CD8-positive, alpha-beta memory T cell (primary cell): ENCODE measurements at places on chromosomes 4 and X.

- DNase-seq: peak; percentile 59
Measured at GRCh38 chr4:112515198-112516065, 548 bp downstream of the NEUROG2 start.

DNA sequence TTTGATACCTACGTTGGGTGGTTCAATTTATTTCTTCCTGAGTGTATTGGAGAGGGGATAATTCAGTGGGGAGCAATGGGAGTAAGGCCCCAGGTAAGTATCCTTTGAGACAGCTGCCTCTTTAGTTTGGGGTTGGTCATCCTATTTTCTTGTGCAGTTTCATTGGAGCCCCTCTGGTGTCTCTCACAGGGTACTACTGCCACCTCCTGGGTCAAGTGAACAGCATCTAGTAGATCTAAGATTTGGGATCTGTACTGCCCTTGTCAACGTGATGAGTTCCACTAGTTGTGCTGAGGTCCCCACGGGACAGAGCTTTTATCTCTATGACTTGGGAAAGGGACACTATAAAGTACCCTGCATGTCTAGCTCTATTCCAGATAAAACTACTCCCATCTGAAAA, 80.6 kb downstream of the PBDC1 start:
- DNase-seq: peak; percentile 55

DNA sequence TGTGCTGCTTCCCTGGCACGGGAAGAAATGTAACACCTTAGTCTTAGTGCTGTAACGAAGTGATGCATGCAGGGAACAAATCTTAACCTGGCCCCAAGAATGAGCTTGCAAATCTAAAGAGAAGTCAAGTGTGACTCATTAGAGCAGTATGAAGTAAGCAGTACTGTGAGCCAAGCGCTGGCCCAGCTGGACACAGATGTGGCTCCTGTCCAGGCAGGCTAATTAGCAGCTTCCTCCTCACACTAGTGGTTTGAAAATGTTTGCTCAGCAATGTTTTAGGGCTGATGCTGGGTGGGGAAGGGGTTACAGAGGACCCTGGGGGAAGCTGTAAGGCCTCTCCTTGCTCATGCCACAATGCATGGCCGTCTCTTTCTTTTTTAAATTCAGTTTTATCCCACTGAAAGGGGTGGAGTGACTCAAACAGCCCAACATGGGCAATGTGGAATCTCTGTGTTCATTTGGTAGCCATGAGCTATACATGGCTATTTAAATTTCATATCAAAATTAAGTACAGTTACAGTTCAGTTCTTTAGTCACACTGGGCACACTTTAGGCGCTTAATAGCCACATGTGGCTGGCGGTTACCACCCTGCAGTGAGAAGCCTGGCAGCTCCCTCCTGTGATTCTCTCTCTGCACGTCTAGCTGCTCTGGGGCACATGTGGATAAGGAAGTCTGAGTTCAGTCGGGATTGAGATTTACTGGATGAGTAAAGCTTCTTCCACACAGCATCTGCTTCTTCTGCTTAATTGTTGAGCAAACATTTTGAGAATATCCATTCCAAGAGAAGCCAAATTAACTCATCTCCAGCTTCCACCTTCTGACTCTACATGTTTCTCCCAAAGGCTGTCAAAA, 48.8 kb downstream of the MAP7D2 start:
- DNase-seq: no peak

DNA sequence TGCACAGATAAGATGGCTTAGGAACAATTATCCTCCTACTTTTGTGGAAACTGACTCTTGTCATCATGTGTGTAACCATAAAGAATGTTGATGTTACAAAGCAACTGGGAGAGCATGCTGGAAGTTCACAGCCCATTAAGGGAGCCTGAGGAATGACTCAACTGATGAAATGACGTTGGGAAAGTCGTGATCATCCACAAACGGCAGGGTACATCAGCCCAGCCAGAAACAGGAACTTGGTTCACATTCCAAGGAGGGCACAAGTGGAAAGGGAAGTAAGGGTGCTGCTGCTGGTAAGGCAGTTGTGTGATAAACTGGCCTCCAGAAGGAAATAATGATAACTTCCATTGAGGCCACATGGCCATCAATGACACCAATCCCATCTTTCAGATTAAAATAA, 6.7 kb downstream of the TEC start:
- no peak for DNase-seq

- no peak for DNase-seq
Measured at GRCh38 chr4:80694171-80694570, 336.3 kb upstream of the BMP3 start.

GRCh38 chrX:10608099-10608498, 12.3 kb downstream of the MID1 start:
- no peak for DNase-seq

DNA sequence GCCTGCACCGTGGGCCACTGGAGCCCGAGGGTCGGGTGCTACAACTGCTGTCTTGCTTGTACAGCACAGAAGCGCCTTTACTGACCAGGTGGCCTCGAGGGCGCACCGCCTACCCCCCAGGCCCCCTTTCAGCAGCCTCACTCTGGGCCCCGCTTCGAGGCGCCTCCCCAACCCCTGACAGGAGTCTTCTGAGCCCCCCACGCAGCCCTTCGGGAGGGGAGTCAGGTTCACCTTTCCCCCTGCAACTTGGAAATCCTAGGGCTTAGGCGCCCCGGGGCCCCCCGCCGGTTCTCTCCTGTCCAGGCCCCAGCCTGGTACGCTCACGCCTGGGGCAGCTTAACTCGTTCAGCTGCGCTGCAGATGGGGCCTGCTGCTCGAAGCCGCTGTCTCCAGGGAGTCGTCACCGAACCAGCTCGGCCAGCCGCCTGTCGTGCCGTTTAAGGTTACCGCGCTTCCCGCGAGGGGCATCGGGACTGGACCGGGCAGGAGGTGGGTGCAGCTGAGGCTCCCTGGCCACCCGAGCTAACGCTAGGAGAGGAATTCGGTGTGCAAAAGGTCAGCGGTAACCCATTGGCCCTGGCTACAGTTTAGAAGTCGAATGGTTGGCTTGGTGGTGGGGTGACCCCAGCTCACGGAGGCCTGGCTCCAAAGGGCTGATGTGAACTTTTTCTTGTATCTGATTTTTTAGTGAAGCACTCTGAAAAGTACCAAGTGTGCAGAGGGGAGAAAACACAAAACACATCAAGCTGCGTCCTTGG, 58.9 kb upstream of the BCOR start:
- DNase-seq: no peak

DNA sequence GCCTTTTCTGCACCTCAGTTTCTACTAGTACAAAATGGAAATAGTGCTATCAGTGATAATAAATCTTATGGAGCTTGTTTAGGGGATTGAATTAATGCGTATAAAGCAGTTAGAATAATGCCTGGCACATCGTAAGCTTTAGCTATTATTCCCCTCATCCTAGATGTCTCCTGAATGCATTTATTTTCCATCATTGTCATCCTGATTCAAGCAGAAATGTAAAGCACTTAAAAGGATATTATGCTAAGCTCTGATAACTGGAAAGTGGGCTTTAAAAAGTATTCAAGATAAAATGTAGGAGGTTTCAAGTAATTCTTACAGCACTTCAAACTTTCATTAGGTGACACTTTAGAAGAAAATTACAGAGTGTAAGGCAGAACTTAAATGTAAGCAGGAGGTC, 178.7 kb downstream of the RBM46 start:
- no peak for DNase-seq

- DNase-seq: no peak
Measured at GRCh38 chr4:110682311-110682710, 59.4 kb upstream of the PITX2 start.

- no peak for DNase-seq
Measured at GRCh38 chr4:45621971-45622370, 501.9 kb downstream of the GABRG1 start.

DNA sequence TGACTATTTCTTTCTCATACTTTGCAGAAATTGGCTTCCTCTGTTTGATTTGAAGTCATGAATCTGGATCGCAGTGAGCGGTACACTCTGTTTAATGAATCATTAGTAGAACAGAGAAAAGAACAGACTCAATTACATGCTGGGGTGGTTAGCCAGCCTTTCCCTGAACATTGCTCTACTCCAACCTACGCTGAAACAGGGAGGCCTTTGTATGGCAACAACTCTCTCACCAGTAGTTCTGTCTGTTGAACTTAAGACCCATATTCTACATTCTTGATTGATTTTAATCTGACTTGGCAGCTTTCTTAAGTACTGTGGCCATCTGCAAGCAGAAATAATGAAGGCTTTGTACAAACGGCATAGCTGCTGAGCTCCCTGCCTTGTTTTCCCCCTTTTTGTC, 19.0 kb upstream of the AP1S2 start:
- no peak for DNase-seq

- DNase-seq: no peak
Measured at GRCh38 chr4:139208404-139208945, 31.5 kb upstream of the ELF2 start.

- no peak for DNase-seq
Measured at GRCh38 chr4:109846395-109847098, 1.4 kb upstream of the LRIT3 start.

GRCh38 chrX:74349387-74349786, 45.4 kb downstream of the ZCCHC13 start:
- no peak for DNase-seq

DNA sequence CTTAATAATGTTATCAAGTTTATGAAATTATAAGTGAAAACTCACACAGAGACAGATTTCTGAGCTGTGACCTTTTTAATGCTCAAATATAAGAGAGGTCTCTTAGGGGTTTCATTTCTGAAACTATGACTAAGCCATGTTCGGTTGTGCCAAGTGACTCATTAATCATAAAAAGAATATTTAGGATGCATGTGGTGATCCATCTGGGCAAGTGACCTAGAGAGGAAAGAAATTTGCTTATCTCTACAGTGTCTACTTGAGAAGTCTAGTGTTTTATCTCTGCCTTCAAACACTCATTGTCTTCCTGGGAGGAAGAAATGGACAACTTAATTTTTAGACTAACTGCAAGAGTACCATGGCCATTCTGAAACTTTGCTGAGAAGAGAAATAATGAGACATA, 545.3 kb upstream of the GRID2 start:
- DNase-seq: no peak

DNA sequence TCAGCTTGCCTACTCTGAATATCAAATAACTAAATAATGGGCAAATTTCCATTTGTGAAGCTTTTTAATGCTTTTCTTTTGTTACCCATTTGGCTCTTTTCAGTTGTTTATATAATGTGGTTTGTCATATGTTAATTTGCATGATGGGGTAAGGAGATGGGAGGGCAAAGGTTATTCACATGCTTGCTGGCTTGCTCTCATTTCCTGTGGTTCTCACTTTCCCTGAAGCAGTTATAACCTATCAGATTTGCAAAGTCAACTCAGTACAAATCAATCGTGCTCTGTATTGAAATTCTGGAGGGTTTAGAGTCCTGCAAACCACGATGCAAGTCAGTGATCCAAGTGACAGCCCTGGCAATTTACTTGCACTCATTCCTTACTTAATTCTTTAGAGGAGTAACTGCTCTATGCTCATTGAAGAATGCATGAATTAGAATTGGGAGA, 711.2 kb downstream of the ADGRL3 start:
- DNase-seq: no peak

DNA sequence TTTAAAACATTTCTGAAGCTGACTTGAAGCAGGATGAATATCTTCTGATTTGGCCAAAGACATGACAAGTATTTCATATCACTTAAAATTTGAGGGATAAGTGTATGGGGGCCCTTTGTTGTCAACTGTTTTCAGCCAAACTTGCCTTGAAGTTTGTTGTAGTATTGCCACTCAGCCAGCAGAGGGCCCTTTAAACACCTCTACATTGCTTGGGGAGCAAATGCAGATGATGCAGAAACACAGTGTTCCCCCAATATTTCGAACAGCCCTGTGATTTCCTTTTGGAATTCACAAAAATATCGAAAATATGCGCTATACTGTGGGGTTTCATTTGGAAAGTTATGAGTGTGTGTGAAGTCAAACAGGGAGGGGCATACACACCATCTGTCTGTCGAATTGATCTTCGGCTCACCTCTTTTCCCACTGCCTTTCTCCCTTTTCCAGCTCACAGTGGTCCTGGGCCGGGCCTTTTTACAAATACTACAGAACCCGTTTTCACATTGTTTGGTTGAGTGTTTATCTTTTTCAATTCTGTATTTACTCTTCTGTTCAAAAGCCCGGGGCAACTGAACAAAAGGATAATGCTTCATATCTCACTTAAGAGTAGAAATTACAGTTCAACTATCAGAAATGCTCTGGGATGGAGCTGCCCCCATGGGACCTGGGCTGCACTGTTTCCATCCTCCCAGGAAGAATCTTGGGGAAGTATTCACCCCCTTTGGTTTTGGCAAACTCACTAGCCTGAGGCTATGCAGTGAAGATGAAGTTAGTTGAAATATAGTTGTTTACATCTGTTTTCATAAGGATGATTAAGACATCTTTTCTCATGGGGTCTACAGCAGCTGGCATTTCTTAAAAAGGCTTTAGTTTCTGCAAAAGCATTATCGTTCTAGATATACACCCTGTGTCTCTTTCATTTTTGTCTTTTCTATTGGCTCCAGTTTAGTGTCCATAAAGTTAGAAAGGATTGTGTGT, 137.6 kb downstream of the EGF start:
- DNase-seq: peak; percentile 46

DNA sequence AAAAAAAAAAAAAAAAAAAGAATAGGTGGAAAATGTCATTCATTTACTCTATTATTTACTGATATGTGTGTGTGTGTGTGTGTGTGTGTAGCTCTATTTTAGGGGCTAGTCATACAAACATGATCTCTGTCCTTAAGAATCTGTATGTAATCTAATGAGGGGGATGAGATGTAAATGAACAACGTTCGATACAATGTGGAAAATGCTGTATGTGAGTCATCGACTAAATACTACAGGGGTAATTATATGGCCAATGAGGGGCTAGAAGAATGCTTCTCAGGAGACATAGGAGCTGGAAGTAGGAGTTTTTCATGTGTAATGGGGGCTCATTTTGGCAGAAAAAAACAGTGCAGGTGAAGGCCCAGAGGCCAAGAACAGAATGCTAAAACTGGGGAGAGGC, 41.9 kb downstream of the LEF1 start:
- no peak for DNase-seq

DNA sequence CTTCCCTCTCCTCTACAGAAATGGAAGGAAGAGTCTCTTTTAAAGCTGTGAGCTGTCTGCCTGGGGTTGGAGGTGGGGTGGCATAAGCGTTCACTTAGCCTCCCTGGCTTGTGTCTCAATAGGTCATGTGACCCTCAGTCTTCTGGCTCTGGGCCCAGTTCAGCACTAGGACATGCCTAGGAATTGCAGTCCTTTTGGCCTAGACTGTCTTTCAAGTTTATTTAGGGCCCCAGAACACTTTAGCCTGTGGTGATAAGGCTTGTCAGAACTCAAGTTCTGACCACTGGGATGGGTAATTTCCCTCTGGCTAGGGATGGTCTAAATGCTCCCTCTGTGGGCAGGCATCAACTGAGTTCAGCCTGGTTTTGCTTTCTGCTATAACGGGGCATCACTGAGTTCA, 34.3 kb upstream of the ARMCX4 start:
- DNase-seq: no peak

GRCh38 chr4:5717449-5718158, 6.6 kb downstream of the EVC start:
- no peak for DNase-seq

DNA sequence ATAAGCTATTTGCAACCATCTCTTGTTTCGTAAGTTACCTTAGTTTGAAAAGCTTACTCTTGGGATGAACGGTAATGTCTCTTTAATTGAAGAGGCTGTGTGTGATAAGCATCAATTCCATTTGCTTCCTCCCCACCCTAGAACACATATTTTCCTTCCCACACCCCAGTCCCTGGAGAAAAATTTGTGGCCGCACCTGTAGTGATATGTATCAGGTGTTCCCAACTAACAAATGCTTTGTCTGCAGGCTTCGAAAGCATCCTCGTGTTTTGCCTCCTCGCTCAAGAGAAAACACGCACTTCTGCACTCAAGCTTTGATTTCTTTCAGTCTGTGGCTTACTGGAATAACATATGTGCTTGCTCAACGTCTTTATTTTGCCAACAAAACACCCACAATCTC, 143.8 kb upstream of the OTUD4 start:
- no peak for DNase-seq
